NCI-H226 (cell line): ENCODE measurements at places on chromosomes 5 and 9.

DNA sequence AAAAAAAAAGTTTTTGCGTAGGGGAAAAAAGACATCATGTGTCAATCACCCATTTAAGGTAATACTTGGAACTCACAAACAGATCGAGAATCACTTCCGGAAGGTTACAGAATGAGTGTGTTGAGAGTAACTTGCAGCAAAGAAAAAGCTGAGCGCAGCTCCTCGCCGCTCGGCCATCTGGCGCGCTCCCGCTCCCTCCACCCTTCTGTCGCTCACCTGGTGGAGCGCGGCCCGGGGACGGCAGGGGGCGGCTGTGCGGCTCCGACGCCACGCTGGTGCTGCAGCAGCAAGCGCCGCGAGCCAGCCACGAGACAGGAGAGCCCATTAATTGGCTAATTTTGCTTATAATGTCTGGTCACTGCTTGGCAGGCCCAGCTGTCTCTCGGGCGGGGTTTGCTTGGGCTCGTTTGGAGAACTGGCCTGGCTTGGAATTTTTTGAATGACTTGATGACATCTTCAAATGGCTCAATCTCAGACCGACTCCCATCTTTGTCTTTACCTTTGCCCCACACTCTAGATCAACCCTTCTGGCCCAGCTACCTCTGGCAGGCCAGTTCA is 601.8 kb downstream of the CCDC171 start:
- no peak for DNase-seq

DNA sequence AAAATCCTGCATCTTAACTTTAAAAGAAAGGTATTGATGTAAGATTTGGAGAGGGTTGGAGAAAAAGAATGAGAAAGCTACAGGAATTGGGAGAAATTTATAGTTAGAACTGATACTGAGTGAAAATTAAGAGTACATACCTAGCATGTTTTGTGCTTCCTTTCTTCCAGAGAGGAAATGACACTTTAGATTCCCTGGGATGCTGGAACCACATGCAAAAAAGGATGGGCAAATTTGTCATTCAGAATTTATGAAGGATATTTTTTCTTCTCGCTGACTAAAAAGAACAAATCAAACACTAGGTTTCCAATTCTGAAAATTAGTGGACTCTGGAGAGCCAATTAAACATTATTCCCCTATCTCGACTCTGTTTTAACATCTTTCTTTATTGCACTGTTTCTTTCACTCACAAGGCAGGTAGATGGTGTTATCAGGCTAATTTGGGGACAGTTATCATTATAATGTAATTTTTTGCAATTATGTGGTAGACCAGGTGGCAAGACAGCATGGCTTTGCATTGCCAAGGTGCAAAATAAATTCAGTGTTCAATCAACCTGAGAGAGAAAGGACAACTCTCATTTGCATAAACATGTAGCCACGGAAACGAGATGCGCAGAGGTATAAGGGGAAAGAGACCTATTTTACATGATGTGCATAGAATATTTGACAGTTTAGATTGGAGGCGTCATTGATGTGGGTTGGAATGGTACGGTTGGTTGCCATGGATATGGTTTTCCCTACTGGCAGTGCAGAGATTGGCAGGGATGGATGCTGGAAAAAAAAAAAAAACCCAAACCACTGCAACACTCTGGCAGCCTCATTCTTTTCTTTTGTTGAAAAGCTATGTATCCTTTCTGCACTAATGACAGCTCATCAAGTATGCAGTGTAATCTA is 320.4 kb upstream of the CCNH start:
- DNase-seq: no peak

DNA sequence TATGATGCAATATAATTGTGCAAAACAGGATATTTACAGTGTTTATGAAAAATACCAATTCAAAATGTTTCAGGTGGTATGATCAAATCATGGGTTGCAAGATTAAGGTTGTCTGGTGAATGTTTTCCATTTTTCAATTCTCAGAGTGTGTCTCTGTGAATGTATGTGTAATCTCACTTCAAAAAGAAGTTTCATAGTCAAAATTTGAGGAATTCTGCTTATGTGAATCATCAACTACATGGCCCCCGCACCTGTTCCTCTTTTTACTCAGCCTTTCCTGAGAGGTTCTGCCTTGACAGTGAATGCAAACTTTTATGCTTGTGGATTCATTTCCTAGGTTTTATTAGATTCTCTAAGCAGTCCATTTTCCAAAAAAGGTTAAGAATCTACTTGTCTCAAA is 32.1 kb downstream of the KCTD16 start:
- no peak for DNase-seq

- DNase-seq: no peak
Measured at GRCh38 chr5:145689235-145689634, 145.9 kb downstream of the PRELID2 start.

DNA sequence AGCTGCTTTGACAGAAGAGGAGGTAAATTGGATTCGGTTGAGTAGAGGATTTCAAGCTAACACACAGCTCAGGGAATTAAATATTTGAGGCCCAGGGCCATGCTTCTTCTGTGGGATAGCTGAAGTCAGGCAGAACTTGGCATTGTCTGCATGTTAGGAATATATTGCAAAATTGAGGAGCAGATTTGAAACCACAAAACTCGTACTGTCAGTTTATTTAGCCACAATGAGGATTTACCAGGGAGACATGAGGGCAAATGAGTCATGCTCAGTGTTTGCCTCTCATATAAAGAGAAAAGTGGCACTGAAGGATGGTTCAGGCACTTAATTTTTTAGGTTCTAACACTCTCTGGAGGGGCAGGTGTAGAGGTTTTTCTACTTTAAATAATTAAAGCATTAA is 83.0 kb upstream of the PRLR start:
- peak; percentile 77 for DNase-seq

- no peak for DNase-seq
Measured at GRCh38 chr9:19232823-19233194, 2.3 kb downstream of the DENND4C start.

DNA sequence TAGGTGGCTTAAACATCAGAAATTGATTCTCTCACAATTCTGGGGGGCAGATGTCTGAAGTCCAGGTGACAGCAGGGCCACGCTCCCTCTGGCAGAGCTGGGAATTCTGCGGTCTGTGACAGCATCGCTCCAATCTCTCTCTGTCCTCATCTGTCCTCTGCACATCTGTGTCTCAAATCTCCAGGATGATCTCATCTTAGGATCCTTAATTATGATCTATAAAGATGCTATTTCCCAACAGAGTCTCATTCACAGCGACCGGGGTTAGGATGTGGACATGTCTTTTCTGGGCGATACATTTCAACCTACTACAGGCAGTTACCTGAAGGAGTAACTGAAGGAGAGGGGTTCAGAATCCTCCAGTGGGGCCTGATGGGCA is 31.4 kb downstream of the ANKRD33B start:
- no peak for DNase-seq

GRCh38 chr5:115522832-115523403 is 21.7 kb downstream of the FEM1C start:
- no peak for DNase-seq

GRCh38 chr9:122213589-122214413 is 15.0 kb downstream of the LHX6 start:
- peak; percentile 66 for DNase-seq

DNA sequence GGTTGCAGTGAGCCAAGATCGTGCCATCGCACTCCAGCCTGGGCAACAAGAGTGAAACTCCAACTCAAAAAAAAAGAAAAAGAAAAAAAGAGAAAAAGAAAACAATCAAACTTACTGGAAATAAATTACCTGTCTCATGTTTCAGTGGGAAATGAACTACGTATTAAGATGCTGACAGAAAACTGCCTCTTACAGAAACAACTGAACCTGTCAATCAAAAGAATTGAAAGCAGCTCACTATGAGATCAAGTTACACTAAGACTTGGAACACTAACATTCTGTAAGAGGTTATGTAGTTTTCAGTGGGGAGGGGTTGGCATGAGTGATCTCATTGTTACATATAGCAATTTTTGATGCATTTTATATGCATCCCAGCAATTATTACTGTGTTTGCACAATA is 64.4 kb upstream of the SPATA31E1 start:
- no peak for DNase-seq

- DNase-seq: no peak
Measured at GRCh38 chr5:82019342-82020138, 47.7 kb downstream of the ATG10 start.

DNA sequence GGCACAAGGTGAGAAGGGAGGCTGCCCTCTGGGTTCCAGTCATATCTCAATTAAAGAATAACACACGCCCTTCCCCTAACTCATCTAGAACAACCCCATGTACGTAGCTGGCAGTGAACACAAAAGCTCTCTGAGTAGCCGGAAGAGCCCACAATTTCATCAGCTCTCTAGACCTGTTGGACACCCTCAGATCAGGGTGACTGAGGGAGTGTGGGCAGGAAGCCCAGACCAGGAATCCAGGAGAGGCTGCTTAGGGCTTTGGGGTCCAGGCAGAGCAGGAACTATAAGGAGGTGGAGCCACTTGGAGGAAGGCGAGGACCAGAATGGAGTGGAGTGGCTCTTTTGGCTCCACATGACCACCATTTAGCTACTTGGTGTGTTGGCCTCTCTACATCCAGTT is 237.4 kb downstream of the NR3C1 start:
- no peak for DNase-seq

- DNase-seq: no peak
Measured at GRCh38 chr5:154117050-154117449, 73.5 kb upstream of the GALNT10 start.

DNA sequence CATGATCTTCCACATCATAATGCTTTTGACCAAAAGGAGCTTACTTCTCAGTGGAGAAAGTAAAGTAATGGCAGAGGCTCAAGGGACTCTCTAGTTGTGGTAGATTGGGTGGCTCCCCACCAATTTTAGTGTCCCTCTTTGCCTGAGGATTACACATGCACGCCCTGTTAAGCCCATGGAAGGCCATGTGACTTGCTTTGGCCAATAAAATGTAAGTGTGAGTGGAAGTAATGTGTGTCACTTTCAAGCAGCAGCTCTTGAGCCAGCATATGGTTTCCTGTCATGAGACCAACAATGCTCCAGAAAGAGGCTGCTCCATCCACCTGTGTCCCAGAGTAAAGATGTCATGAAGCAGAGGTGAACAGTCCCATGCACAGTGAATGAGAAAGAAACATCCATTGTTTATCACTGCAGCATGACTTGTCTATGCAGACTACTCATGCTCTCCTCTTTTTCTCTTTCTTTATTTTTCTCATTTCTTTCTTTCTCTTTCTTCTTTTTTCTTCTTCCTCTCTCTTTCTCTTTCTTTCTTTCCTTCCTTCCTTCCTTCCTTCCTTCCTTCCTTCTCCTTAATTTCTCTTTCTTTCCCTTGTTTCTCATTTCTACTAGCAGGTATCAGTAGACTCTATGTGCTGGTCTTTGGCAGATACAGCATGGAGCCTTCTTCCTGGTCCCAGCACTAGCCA is 57.3 kb upstream of the EGFLAM start:
- DNase-seq: no peak

DNA sequence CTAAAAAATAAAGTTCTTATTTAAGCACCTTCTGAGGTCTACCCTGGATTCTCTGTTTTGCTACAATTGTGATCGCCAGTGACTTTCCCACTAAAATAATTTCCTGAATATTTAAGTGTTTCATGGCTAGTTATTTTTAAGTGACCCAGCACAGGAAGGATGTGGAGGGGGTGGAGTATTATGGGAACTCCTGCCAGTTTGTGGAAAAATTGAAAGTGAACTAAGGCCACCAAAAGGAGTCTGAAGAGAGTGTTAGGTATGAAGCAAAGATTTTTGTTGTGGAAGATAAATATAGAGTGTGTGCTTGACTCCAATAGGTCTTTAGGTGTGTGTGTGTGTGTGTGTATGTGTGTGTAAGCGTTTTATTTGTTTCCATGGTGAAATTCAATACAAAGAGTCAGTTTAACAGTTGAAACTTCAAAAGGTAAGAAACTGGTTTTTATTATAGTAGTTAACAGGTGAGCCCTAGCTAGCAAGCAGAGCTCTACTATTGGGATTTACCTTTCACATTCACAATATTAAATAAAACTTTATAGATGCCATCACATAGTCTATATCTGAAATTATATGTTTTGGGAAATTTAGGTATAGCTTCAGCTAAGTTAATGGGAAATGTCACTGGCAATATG is 25.6 kb downstream of the RASGRF2 start:
- no peak for DNase-seq

DNA sequence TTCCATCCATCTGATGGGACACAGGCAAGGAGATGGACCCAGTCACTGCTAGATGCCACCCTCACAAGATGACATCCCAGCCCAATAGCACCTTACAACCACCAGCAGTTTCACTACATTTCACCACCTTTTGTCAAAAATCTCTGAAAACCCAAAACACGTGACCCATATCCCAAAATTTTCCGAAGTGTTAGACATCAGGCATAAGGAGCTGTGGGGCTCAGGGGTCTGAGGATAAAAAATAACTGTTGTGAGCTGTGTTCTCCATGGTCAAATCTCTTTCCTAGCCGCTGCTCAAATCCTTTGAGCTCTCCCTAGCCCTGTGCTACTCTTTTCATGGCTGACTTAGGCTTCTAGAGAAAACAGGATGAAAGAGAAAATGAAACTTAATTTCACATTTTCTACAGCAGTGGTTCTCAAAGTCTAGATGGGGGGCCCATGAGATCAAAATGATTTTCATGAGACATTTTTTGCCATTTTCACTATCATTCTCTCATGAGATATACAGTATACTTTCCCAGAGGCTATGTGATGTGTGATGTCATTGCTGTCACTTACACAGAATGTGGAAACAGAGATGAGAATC is 40.7 kb downstream of the TIMD4 start:
- DNase-seq: no peak

- no peak for DNase-seq
Measured at GRCh38 chr5:78624011-78624541, 24.5 kb downstream of the LHFPL2 start.

DNA sequence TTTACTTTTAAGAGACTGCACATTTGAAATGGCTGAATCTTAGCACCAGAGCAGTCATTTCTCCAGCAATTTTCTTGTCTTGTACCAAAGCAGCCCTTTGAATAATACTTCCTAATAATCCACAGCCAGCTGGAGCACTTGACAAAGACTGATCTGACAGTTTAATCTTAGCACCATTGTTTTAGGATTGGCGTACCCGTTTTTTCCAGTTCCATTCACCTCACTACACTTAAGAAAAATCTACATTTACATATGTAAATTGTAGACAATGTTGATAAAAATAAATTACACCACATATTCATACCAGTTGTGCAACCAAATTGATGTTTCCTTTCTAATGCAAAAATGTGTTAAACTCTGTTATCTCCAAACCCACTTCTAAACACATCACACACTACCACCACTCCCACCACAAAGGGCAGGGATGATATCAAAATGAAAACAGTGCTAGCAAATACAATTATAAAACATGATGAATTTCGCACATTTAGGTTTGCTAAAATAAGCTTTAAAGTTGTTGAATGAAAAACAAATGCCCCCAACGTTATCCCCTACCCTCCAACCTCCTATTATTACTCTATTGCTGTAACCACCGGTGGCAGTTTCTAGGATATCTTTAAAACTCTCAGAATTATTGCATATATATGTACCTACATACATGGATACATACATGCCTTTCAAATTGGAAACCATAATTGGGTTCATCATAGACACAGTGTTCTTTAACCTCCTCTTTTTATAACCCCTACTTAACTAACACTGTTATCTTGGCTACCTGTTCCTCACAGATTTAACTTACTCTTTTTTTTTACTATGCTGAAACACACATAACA is 21.5 kb downstream of the SERINC5 start:
- no peak for DNase-seq

- no peak for DNase-seq
Measured at GRCh38 chr5:174364676-174365075, 319.2 kb downstream of the NSG2 start.

- DNase-seq: peak; percentile 19
Measured at GRCh38 chr5:134647750-134648424, 698 bp upstream of the SEC24A start.
